Heart left ventricle (tissue), 16 donors: ENCODE measurements at places on chromosomes 2 and 18.
A peak's percentile ranks its signal among the peaks of the same experiment; 100 is the strongest.

- DNase-seq, result no peak
Measured at GRCh38 chr2:127055786-127056076, 51.2 kb downstream of the BIN1 start.

DNA sequence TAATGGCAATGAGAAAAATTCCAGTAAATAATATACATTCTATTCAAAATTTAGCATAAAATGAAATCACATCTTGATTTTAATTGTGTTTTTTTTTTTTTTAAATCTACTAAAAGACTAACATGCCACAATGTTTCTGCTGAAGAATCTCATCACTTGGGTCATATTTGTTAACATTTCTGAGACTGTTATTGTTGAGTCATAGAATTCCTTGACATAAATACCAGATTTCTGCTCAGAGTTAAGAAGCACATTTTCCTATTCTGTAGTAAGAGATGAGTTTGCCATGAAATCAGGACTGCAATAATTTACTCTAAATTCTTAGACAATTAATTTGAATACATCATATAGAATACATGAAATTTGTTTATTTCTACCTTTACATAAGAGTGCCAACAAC, 154.9 kb upstream of the KYNU start:
- DNase-seq, result no peak

GRCh38 chr2:235006986-235007385, 55.2 kb downstream of the SH3BP4 start:
- DNase-seq, result no peak

DNA sequence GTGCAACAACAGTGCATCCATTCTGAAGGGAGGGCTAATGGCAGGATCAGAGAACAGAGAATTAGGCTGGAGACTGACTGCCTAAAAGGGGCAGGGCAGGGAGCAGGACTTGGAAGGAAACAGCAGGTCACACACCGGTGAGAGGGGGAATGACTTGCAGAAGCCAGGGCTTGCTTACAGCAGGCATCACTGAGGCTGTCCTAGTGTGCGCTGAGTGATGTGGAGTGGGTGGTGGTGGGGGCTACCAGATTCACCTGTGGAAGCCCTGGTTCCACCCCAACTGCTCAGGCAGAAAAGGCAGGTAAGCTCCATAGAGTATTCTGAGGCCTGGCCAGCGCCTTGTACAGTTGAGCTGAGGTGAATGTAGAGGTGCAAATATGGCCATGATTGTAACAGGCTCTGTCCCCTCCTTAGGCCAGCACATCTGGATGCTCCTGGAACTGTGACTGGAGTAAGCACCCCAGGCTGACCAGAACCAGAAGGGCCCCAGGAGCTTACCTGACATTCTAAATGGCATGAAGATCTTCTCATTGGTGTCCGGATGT, 49.4 kb downstream of the SFXN5 start:
- DNase-seq, result no peak

DNA sequence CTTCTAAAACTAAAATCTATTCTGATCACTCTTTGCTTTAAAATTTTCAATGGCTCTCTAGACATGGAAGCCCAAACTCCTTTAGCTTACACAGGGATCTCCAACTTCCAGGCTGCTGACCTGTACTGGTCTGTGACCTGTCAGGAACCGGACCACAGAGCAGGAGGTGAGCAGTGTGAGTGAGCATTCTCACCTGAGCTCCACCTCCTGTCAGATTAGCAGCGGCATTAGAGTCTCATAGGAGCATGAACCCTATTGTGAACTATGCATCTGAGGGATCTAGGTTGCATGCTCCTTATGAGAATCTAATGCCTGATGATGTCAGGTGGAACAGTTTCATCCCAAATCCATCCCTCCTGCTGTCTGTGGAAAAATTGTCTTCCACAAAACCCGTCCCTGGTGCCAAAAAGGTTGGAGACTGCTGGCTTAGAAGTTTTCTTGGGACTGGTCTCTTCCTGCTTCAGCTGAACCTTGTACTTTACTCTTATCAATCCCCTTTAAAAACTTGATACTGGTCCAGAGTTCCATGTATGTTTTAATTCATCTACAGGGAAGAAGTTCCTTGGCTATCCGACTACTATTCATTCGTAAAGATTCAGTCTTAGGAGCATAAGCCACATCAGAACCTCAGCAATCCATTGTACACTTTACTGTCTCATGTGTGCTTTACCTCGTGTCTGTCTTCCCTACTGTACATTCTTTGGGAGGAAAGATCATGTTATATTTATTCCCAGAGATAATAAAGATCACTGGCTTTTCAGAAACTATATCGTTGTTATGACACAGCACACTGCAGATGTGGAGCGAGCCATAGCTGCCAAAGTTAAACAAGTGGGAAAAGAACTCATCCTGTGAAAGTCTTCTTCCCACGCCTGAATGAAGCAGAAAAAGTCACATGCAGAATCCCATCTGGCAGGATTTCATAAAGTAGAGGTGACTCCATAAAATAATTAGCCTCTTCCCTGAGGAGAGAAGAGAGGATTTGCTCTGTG, 183.8 kb downstream of the LRATD1 start:
- DNase-seq, result no peak

GRCh38 chr2:70534183-70534836, 19.3 kb downstream of the TGFA start:
- DNase-seq, result no peak

DNA sequence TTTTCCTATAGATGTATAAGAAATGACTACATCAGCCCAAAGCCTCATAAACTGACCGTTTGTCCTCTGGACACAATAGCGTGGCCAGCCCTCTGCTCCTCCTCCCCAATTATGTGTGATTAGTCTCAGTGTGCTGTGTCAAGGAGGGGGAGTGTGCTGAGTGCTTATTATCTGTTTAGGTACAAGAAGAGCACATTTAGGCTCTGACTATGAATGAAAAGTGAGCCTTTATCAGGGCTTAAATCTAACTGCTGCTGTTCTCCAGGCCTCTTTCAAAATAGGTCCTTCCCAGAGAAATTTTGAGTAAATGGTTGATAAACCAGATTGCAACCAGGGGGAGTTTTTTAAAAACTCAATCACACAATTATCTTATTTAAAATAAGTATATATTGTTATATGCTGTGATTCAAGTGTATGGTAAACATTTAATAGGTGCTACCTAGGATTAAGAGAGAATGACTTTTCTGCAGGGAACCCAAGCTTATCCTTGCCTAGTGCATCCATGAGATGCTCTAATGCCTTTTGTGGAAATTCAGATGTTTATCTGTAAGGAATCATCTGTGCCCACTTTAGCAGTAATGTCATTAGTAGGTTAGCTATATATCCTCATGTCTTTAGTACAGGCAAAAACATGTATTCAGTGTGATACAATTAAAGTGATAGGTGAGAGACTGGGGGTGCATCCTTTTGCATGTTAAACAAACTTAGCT, 168.7 kb upstream of the SIX3 start:
- DNase-seq, result no peak

GRCh38 chr2:145682546-145683157, 1162.7 kb upstream of the ZEB2 start:
- no peak for DNase-seq

- DNase-seq, result no peak
Measured at GRCh38 chr2:10977003-10977402, 65.3 kb downstream of the KCNF1 start.

DNA sequence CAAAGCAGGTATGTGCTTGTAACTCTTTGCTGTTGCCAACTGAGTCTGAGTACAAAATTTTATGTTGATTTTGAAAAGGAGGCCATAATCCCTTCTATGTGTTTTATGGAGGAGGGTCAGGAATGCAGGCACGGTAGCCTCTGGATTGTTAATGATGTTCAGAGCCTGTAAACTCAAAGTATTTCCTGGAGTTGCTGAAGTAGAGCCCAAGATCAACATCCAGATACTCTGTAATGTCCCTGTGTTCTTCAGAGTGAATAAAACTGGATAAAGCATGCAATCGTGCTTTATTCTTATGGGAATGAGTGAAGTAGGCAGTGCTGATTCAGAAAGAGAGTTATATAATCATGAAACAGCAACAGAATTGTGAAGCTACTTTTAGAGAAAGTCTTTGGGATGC, 61.8 kb upstream of the CHRNA1 start:
- DNase-seq, result no peak

- peak; percentile 23 for DNase-seq
Measured at GRCh38 chr18:26133652-26134051, at the start of gene PSMA8. Gene PSMA8 (plus strand): TSS chr18:26133869. CDS start chr18:26133966, 97 bp downstream.

DNA sequence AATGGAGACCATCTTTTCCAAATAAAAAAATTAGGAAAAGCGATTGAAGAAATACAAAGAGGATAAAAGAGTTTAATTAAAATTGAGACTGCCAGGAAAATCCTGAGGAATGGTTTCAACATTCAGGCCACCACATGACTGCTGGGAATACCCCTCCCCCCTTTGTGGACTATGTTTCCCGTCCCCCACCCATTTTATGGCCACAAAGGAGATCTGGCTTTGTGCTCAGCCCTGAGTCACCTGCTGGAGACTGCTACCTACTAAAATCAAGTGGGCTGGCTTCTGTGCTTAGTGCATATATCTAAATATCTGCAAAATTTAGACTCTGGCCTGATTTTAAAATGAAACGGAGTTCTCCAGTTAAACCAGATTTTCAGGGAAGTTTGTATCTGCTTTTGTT, 10.1 kb downstream of the RND3 start:
- DNase-seq, result peak; percentile 27

- no peak for DNase-seq
Measured at GRCh38 chr2:8893474-8893873, 56.1 kb upstream of the KIDINS220 start.

GRCh38 chr18:5512176-5512575, 31.6 kb downstream of the EPB41L3 start:
- DNase-seq, result no peak

- DNase-seq, result peak; percentile 84
Measured at GRCh38 chr2:42132966-42133641, 36.0 kb upstream of the EML4 start.

DNA sequence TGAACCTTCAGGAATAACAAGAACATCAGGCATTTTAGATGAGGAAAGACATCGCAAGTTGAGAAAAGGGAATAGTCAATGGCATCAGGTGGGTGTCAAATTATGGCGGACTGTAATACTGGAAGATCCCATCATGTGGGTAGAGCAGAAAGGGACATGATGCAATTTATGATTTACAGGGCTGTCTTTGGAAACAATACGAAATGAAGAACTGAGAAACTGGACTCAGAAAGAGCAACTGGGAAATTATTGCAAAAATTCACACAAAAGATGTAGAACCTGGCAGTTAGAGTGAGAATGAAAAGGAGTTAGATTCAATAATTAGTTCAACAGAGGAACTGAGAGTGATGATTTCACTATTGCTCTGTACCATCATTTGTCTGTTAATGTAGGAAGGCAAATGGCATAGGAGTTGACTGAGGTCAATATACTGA, 1635.0 kb upstream of the ACVR2A start:
- no peak for DNase-seq

DNA sequence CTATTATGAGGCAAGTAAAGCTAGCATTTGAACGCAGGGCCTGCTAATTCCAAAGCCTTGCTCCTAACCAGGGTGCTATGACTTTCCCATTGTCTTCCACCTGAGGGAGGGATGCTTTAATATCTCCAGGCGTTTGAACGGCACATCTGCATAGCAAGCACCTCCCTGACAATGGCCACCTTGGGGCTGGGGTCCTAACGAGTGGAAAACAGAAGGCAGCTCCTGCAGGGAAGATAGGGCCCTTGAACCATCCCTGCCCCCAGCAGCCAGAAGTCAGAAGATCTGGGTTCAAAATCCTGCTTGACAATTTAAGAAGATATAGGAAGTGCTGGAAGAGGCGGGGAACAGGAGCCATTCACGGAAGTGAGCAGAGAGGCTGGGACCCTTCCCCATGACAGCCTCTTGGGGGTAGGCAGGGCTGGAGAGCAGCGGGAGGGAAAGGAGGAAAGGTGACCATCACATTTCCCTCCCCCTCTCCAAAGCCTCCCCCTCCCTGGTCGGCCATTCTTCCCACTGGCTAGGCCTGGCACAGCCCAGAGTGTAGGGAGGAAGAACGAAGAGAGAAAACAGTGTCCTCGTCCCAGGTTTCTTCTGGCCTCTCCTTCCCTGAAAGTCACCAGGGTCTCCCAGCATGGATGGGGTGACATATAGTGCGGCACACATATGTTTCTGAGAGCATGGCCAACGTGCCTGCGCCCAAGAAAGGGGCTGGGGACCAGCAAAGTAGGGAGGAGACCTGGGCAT, 73.5 kb downstream of the EMX1 start:
- DNase-seq, result peak; percentile 8

GRCh38 chr2:225282858-225283710, 116.4 kb upstream of the NYAP2 start:
- no peak for DNase-seq

DNA sequence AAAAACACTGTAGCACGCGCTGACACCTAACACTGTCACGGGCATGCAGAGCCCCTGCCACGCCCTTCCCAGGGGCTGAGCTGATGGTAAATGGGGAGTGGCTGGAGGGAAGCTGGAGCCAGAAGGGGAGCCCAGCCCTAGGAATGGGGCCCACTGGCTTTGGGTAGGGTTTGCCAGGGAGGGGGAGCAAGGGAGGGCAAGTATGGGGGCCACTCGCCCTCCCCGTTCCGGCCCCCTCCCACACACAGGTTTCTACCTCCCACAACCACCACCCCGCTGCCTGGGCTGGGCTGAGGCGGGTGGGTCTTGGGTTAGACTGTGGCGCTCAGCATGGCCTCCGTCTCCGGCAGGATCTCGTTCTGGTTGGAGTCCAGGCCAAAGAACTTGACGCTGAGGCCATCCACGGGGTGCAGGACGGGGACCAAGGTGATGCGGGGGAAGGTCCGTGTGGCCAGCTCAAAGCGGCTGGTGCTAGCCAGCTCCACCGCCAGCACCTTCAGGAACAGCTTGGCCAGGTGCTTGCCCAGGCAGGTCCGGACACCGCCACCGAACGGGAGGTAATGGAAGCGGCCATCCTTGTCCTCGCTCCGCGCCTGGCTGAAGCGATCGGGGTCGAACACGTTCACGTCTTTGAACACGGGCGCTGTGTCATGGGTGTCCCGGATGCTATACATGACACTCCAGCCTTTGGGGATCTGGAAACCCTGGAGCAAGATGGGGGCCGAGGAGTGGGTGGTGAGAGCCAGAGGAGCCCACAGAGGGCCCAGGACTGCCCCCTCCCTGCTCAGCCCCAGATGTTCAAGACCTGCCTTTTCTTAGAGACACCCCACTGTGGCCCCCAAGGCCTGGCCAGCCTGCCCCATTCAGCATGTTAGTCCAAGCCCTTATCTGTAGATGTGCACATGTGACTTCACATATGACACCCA, 15.5 kb downstream of the CYP26B1 start:
- no peak for DNase-seq

- DNase-seq, result no peak
Measured at GRCh38 chr2:189582809-189583192, 2.2 kb upstream of the SLC40A1 start.

GRCh38 chr2:54419388-54419787, 36.7 kb upstream of the SPTBN1 start:
- DNase-seq, result no peak

GRCh38 chr2:55099878-55100820, 49.9 kb upstream of the RTN4 start:
- no peak for DNase-seq
